NCI-H1694 treated with DMSO at 0.1 percent for 48 hours (cell line): ENCODE measurements at places on chromosomes 16 and 17.
A peak's percentile ranks its signal among the peaks of the same experiment; 100 is the strongest.

GRCh38 chr16:1932050-1933028 is 10.7 kb downstream of the MSRB1 start:
- no peak for DNase-seq

DNA sequence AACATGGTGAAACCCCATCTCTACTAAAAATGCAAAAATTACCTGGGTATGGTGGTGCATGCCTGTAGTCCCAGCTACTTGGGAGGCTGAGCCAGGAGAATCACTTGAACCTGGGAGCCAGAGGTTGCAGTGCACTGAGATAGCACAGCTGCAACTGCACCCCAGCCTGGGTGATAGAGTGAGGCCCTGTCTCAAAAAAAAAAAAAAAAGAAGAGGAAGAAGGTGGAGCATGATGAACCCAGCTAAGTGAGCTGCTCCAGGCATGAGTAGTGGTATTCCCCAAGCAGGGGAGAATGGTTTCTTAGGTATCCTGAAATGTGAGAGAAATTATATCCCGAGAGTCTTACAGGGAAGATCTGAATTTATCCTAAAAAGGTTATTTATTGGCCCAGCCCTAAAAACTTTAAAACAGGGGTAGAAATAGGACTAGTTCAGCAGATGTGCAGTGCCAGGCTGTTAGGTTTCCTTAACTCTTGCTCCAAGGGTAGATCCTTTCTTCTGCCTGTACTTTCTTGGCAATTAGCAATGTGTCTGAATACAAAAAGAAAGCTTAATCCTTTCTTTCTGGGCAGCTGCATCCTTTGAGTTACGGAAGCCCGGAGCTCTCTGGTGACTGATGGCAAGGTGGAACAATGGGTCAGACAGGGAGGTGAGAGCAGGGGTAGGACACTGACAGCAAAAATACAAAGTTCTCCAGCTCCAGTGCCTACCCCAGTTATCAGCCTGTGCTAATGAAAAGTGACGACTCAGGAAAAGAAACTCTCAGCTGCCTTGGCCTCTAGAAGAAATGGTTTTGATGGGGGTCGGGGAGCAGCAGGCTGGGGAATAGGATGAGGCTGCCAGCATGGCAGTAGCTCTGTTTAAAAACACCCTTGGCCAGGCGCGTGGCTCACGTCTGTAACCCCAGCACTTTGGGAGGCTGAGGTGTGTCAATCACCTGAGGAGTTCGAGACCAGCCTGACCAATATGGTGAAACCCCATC is 36.5 kb upstream of the TOB1 start:
- no peak for DNase-seq

GRCh38 chr17:64447526-64447925 is 1.4 kb upstream of the MILR1 start:
- DNase-seq: no peak

DNA sequence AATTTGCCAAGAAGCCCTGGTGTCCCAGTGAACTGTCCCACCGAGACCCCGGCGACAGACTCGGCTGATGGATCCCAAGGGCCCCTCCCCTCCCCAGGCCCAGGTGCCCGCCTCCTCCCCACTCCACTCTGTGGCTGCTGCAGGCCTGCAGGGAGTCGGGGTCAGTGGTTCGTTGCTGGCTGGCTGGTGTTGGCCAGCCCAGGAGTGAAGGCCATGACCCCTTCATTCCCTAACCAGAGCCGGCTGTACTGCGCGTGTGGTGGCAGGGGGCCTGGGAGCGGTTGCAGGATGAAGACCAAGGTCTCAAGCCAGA is 9.2 kb upstream of the TBX2 start:
- DNase-seq: no peak

DNA sequence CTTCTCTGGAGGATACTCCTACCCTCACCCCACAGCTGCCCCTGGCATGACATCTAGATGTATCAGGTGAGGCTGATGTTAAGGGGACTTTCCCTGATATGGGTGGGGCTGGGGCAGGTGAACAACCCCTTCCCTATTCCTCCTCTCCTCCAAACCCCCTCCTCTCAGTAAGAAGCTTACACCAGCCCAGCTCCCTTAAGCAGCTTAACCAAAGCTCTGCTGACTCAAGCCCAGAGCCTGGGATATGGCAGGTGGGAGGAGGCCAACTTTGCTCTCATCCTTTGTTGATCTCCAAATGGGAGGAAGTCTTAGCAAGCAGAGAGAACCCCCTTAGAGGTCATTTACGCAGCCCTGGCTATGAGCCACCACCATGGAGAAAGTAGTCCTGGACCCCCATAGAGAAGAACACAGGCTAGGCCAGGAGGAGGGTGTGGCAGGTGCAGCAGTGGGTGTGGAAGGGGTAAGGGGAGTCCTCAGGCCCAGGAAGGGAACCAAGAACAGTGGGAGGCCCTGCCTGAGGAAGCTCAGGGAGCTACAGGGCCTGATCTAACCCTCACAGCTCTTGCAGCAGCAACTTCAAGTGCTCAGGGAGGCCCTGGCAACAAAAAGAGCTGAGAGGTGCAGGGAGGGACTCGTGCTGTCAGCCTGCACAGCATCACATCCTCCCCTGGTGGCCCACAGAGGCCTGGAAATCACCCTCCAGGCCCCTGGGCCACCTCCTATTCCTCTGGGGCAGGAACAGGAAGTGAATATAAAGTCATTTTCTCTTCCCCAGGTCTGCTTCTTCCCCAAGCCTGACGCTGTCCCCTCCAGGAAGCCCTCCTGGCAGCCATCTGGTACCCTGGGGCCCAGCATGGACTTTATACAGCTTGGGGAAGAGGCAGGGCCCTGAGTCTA is 2.9 kb downstream of the UNC119 start:
- no peak for DNase-seq

GRCh38 chr17:77829843-77830799 is 128.4 kb upstream of the TNRC6C start:
- no peak for DNase-seq

GRCh38 chr17:16215002-16215272 is 397 bp downstream of the NCOR1 start:
- DNase-seq: no peak

DNA sequence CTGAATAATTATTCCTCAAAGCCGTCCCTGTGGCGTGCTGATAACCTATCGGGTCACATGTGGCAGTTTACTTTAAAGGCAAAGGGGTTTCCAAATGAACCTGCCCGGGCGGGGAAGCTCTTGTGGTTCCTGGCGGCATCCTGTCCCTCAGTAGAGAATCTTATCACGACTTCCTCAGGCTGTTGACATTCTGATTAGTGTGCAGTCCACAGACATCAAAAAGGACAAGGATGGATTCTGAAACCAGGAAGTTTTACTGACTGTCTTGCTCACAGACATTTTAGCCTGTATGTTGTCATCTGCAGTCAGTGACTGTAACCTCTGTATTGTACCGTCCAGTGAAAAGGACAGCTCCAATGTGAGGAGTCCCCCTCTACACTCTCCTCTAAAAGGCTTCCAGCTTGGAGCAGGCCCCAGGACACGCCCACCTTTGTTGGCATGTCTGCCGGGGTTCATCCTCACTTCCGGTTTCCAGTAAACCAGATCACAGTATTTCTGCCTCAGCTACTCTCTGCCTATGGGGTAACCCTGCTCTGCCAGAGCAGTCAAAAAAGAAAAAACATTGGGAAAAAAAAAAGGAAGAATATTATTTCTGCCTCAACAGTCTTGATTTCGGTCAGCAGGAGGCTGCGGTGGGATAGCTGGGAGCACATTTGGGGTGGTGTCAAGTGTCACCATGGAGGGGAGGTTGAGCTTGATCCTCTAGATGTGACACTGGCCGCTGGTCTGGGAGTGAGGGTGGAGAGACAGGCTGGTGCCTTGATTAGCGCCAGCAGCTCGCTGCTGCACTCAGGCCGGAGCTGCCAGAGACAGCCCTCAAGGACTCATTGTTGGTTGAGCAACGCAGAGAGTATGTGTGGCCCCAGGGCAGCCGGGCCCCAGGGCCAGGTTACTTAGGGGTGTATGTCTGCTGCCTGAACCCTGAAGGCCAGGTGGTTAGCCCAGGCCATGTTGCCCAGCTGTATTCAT is 89.0 kb upstream of the DNAH17 start:
- no peak for DNase-seq

GRCh38 chr16:89199241-89200123 is 855 bp downstream of the SLC22A31 start:
- no peak for DNase-seq

DNA sequence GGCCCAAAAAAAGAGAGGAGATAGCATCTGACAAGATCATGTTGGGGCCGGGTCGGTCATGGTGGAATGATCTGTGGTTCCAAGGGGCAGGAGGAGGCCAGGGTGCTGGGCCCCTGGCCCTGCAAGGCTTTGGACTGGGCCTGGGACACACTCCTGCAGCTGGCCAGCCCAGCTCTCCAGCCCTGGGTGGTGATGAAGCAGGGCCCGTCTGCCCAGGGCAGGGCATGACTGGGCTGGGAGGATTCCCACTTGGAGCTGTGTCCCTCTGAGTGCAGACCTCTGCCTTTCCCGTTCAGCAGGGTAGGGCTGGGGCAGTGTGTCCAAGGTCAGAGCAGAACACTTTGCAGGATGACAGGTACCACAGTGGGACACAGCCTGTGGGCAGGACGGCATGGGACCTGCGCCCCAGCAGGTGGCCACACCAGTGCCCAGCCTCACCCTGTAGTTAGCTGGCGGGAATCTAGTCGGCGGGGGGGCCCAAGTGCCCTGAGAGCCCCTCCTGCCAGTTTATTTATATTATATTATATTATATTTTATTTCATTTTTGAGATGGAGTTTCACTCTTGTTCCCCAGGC is 27.6 kb upstream of the MYO15B start:
- no peak for DNase-seq

DNA sequence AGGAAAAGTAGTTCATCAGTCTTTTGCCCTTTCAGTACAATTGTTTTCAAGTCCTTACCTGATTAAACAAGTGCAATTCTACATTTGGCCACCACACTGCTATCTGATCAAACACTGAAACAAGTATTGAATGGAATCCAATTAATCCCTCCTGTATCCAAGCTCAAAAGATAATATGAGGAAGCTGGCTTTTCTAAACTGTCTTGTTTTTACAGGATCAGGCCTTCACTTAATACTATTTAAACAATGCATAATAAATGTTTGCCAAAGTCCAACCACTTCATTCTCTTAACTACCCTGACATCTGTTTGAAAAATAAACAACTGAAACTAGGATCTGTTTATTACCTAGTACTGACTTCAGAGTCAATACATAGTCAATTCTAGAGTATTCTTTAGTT is 131.6 kb downstream of the MRTFB start:
- no peak for DNase-seq

DNA sequence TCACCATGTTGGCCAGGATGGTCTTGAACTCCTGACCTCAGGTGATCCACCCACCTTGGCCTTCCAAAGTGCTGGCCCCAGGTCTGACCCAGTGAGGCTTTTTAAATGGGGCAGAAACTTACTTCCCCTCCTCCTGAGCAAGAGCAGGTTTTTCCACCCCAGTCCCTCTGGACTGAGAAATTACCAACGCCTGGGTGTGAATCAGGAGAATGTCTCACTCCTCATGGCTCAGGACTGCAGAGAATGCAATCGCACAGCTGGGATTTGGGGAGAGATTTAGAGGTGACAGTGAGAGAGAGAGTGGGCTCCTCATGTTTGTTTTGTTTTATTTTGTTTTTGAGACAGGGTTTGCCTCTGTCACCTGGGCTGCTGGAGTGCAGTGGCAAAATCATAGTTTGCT is 203.6 kb downstream of the RAB11FIP4 start:
- DNase-seq: no peak

GRCh38 chr16:51022955-51023354 is 128.1 kb downstream of the SALL1 start:
- no peak for DNase-seq

DNA sequence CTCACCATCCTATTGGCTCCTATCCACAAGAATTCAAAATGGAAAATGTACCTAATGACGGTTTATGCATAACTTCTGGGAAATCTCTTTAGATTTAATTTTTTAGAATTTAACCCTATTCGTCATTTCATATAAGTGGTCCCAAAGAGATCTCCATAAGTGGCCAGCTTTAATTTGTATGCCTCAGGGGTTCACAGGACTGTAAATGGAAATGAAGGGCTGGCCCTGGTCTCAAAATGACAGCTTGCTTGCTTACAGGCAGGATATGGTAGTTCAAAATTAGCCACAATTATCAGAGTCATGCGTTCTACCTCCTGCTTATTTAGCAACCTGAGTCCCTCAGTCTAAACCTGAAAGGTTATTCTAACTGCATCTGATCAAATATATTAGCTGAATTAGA is 6.6 kb upstream of the NACA2 start:
- no peak for DNase-seq

GRCh38 chr16:58821886-58822285 is 87.8 kb upstream of the GOT2 start:
- DNase-seq: no peak

- DNase-seq: no peak
Measured at GRCh38 chr16:50742576-50743200, 802 bp downstream of the CYLD start.

DNA sequence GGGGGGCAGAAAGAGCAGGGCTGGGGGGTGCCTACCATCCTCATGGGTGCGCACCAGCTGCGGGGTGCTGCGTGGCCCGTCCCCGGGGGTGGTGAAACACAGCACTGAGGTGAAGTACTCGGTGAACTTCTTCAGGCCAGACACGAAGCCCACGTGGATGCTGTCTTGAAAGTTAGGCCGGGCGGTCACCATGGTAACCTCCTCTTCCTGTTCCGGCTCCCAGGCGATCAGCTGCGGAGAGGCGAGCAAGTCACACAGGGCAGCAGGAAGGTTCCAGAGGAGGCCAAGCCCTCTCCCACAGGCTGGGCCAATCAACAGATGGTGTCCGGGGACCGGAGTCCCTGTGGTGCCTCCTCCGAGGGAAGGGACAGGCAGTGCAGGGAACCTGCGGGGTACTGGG is 90.1 kb upstream of the CDC42EP4 start:
- no peak for DNase-seq

DNA sequence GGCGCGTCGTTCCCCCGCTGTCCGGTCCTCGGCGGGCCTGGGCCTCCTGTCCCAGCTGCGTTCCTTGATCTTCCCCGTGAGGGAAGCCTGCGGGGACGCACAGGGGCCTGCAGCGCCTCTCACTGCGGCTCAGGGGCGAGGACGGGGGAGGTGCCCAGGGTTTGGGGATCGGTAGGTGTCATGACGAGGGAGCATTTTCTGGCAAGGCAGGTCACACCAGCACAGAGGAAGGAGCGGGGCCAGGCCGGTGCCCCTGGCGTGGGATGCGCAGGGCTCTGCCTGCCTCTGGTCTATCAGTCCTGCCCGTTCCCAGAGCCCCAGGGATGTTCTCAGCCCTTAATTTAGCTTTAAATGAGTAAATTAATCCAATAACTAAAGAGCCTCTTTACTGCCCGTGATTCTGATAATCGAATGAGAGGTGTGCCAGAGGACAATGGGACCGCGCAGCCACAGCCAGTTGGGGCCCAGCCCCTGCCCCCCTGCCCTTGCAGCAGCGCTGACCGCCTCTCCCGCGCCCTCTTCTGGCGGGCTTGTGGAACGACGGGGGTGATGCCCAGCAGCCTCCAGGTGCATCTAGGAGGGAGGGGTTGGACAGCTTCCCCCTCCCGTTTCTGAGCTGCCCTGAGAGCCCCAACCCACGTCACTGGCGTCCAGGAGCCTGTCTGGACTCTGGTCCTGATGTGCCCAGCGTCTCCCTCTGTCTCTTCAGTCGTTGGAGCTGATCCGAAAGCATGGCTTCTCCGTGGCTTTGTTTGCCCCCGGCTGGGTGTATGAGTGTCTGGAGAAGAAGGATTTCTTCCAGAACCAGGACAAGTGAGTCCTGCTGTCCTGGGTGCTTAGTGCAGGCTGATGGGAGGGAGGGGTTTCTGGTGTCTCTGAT is 7.9 kb downstream of the ENGASE start:
- DNase-seq: peak; percentile 14
